Sciatic nerve (tissue), 2 donors: ENCODE measurements at places on chromosomes 13 and 19. TPM values are rescaled to one million over a fixed set of nuclear protein-coding genes. Genes with fewer than 3 reads are reported as not detected.

The TNNI3 gene
- not detected for total RNA-seq

The PGLYRP2 gene
- total RNA-seq = not detected

The CABP5 gene
- total RNA-seq = not detected

The ZNF566 gene
- 19.8 TPM for total RNA-seq

The ZNF221 gene
- 12.2 TPM for total RNA-seq

DNA sequence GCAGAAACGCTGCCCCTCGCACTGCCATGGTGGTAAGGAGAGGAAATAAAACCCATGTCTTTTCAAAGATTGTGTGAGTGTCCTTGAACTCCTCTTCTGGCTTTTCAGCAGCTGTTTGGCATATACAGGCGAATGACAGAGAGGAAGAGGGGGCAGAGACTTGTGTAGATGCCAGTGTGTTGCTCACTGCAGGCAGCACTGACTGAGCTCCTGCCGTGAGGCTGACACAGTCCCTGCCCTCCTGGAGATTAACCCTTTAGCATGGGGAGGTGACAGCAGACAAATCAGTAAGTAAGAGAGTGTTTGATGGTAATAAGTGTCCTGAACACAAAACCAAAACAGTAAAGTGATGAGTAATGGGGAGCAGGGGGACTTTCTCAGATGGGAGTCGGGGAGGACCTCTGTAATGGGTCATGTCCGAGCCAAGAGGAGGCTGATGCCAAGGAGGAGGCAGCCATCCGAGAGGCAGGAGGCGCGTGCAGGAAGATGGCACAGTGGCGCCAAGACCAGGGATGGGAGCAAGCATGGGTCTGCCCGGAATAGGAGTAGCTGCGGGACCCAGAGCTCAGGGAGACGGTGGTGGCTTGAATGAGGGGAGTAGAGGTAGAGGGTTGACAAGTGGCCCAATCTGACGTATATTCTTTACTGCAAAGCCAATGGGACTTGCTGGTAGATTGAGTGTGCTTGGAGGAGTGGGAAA is 182.2 kb downstream of the FOXO1 start:
- DNase-seq = no peak

DNA sequence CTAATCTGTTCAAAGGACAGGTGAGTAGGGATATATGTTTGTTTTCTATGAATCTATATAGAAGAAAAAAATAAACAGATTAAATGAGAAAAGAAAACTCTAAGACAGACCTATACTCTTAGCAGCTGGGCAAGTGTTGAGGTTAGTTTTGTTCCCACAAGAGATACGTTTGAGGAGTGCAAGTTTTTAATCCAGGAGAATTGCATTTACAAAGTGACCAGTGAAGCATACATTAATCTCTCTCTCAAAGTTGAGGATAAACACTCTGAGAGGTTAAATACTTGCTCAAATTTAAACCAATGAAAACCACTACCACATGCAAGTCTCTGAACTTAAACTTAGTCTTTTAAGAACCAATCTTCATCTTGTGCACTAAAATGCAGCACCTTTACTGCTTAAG is 930.5 kb upstream of the MIR17HG start:
- no peak for DNase-seq

DNA sequence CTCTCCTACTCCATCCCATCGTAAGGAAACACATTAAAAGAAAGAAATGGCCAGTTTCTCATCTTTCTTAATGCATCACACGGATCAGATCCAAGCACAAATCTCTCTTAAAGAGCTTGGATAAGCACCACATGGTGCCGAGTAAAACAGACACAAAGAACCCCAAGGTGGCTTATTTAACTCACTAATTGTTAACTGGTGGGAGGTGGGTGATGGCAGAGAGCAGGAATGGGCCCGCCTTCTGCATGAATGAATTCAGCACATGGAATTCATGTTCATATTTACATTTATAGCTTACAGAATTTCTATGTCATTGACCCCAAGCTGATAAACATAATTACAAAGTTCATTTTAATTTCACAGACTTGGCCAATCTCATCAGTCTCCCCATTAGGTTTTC is 89.9 kb downstream of the MZT1 start:
- DNase-seq = no peak

- DNase-seq = peak; percentile 38
These were observed 17.6 kb upstream of the AKAP8 start for GRCh38 chr19:15397236-15397635.

DNA sequence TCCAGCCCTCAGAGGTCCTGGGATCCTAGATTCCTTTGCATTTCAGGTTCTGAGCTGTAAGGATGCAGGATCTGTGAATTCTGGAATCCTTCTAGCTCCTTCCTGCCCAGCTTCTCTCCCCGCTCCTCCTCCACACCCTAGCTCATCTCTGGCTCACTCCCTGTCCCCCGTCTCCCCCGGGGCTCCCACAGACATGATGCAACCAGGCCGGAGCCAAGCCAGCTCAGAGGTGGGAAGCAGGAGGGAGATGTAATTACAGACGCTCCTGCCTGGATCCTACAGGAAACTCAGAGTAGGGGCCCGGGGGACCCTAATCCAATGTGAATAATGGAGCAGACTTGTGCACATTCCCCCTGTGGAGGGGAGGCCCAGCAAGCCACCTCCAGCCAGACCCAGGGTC is 4.5 kb downstream of the GNG8 start:
- no peak for DNase-seq

- DNase-seq = no peak
These were observed 3.7 kb upstream of the PEX11G start for GRCh38 chr19:7492558-7492957.

- DNase-seq = no peak
These were observed 923.5 kb downstream of the UQCRFS1 start for GRCh38 chr19:28289295-28290063.

GRCh38 chr13:67023130-67023876 is 206.8 kb downstream of the PCDH9 start:
- no peak for DNase-seq

GRCh38 chr19:49676136-49676783 is 811 bp upstream of the PRMT1 start:
- DNase-seq = peak; percentile 91

GRCh38 chr13:38542601-38543000 is 144.3 kb upstream of the FREM2 start:
- no peak for DNase-seq

DNA sequence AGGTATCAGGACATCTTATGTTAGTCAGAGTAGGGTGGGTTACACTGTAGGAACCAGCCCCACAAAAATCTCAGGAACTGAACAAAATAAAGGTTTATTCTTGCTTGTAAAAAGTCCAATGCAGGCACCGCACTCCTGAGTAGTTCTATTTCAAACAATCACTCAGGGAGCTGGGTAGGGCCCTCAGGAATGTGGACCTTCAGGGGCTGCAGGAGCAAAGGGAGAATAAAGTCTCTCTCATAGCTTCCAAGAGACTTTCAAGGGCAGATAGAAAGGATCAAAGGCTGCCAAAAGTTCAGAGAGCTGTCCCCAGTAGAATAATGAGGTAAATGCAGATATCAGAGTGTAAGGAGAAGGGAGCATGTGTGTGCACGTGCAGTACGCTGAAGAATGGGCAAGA is 49.4 kb downstream of the RUBCNL start:
- DNase-seq = no peak

- no peak for DNase-seq
These were observed 37.7 kb downstream of the ARHGEF7 start for GRCh38 chr13:111152844-111153243.

GRCh38 chr19:10430505-10431253 is 10.3 kb downstream of the PDE4A start:
- no peak for DNase-seq

DNA sequence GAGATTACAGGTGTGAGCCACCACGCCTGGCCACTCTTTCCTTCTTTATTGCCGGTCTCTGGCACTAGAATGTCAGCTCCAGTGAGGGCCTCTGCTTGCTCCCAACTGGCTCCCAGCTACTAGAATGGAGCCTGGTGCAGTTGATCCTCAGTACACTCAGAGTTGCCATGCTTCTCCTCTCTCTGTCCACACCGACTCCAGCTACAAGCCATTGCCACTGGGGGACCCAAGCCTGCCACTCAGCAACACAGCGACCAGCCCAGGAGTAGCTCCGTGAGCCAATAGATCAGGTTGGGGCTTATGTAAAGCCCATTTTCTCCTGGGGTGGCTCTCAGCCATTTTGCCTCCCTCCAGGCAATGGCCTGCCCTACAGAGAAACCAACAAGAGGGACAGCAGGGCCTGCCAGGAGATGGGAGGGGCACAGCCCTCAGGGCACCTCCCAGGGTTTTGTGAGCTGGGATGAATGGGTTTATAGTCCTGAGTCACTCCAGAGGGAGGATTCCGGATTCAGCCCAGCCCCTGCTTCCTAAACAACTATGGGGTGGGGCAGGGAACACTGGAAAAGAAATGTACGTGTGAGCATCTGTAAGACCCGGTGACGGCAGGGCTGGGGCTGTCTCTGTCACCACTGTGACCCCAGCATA is 36.5 kb downstream of the OPA3 start:
- DNase-seq = no peak

- DNase-seq = no peak
These were observed 134.1 kb upstream of the RXFP2 start for GRCh38 chr13:31605076-31605860.
